ENCODE measurements at places on chromosomes 6 and 20. TPM values are rescaled to one million over a fixed set of nuclear protein-coding genes. Genes with fewer than 3 reads are reported as not detected.

Gene ZNF165
- 0.30 TPM for total RNA-seq

Gene LPA
- not detected for total RNA-seq

Gene IL17A
- not detected for total RNA-seq

Gene SYCP2
- total RNA-seq = 0.32 TPM

Gene PSORS1C1
- total RNA-seq = 0.89 TPM

Gene HLA-DOA
- not detected for total RNA-seq

Gene MEP1A
- total RNA-seq = not detected

Gene DEFB132
- not detected for total RNA-seq

Gene FRK
- 0.09 TPM for total RNA-seq

Gene CD24
- total RNA-seq = 7.2 TPM

Gene OTOR
- total RNA-seq = not detected

Gene CTCFL
- not detected for total RNA-seq

Gene CLPSL2
- total RNA-seq = not detected

Gene SRMS
- not detected for total RNA-seq

Gene ITPA
- 16.6 TPM for total RNA-seq

Gene HCK
- total RNA-seq = not detected

Gene CRISP3
- not detected for total RNA-seq

Gene ADRM1
- total RNA-seq = 111 TPM

Gene SLA2
- total RNA-seq = not detected

Gene CLPSL1
- total RNA-seq = not detected

Gene SNAI1
- 0.30 TPM for total RNA-seq
